Tibial artery (tissue), 4 donors: ENCODE measurements at places on chromosomes 7 and 10.

- no peak for DNase-seq
These were observed 90.7 kb upstream of the KIAA1217 start for GRCh38 chr10:24118246-24118645.

DNA sequence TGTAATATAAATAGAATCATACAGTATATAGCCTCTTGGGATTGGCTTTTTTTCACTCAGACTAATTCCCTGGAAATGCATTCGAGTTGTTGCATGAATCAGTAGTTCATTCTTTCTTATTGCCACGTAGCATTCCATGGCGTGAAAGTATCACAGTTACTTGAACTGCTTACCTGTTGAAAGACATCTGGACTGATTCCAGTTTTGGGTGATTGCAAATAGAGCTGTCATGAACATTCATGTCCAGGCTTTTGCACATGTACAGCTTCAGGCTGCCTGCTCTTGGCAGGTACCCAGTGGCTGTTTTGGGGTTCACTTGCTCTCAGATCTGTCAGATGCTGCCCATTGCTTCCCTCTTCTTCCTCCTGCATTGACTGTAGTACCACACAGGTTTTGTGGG is 54.9 kb downstream of the LRGUK start:
- no peak for DNase-seq

DNA sequence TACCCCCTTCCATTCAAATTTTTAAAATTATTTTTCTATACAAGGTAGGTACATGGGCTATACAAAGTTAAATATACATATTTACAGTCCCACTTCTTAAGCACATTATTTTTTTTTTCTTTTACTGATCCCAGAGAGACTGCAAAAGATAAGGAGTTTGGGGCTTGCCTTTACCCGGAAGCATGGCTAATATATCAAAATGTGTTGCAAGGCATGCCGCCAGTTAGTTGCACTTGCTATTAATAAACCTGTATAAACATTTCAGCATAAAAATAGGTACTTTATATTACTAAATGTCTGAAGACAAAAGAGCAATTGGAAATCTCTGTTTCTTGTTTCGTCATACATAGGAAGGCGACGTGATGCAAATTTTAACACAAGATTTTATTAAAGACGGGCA is 21.5 kb upstream of the PDLIM1 start:
- no peak for DNase-seq

DNA sequence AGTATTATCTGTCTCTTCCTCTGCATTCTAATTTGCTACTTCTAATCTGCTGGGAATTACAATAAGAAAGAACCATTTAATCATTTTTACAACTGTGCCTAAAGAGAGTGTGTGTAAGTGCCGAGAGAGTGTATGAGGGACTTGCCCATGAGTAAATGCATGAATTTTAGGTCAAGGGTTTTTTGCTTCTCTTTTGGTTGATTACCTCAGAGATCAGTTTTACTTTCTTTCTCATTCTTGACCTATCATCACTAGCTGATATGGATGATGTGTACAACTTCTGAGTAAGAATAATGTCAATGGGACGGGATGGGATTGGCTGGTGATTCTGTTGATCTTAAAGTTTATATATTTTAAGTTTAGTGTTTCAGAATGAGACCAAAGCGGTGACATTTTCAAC is 47.8 kb downstream of the IKZF1 start:
- no peak for DNase-seq

GRCh38 chr10:92591550-92592022 is 1.3 kb upstream of the KIF11 start:
- DNase-seq, result peak; percentile 92

- DNase-seq, result no peak
These were observed 206.1 kb downstream of the CREB5 start for GRCh38 chr7:28618383-28618782.

- peak; percentile 77 for DNase-seq
These were observed at the start of gene PALD1 for GRCh38 chr10:70478191-70479164. TSS of gene PALD1 (plus strand) at chr10:70478767. CDS start at chr10:70525952, 47,185 bp downstream.

DNA sequence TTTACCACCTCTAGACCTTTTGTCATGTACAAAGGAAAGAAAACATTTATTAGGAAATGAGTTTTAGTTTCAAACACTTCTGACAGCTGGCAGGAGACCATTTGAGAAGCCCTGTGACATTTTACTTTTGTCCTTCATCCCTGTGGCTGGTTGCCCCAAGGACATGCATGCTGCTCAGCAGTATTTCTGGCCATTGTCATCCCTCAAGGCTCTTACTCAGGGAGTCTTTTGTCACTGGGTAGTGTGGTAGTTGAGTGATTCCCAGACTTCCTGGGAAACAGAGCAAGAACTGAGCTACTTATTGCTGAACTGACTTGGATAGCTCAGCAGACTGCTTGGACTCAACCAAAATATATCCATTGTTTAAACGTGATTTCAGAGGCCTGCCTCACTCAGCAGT is 142.8 kb downstream of the LRRC4 start:
- DNase-seq, result no peak
